ENCODE measurements at places on chromosomes 4 and X.

DNA sequence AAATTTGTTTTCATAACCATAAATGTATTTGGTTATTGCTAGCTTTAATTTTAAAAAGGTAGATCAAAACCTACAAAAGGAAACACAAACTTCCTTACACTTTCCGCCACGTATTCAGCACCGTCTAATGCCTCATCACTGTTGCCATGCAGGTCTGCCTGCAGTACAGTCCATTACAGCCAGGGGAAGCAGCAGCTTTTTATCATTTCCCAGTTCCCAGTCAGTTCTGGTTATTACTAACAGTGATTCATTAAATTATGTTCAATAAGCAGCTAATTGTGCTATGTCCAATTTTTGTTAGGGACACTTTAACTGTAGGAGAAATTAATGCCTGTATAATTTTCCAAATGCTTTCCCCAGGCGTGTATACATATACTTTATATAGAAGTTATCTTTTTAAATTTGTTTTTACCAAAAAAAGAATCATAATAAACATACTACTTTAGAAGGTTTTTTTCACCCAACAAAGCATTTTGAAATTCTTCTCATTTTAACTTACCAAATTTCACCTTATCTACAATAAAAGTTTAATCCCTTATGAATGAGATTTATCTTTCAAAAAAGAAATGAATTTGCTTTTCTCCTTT, 93.3 kb downstream of the ANXA3 start:
- H3K36me3 ChIP-seq = no peaks in the 10 kb centered on the region
- peaks cover 2% of the 10 kb centered on the region for H3K27me3 ChIP-seq
- H3K4me3 ChIP-seq = no peak overlapping the region
- H3K27ac ChIP-seq = no peak overlapping the region
- peak; percentile 44 for DNase-seq

- H3K4me3 ChIP-seq = no peak overlapping the region
- no peak for DNase-seq
- H3K27ac ChIP-seq = no peak overlapping the region
- no peaks in the 10 kb centered on the region for H3K4me1 ChIP-seq
- no peaks in the 10 kb centered on the region for H3K36me3 ChIP-seq
Observed at GRCh38 chrX:43702660-43703059, 46.6 kb downstream of the MAOA start.

DNA sequence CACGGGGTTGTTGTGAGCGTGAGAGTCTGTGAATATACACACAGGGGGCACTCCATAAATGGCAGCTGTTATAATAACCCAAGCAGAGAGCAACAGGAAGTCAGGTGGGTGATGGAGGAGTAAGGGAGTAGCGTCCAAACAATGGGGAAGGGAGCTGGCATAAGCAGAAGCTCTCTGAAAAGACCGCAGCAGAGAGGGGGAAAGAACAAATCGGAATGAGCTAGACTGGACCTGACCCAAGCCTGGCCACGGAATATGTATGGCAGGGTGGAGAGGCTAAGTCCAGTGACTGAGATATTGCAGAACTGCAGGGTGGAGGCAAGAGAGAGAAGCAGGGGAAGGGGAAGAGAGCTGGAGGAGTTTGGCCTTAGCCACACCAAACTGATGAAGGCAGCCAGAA, 6.5 kb upstream of the GJB1 start:
- H3K27ac ChIP-seq = no peak overlapping the region
- no peaks in the 10 kb centered on the region for H3K36me3 ChIP-seq
- no peak overlapping the region for H3K4me3 ChIP-seq
- H3K27me3 ChIP-seq = no peaks in the 10 kb centered on the region
- no peak for DNase-seq

DNA sequence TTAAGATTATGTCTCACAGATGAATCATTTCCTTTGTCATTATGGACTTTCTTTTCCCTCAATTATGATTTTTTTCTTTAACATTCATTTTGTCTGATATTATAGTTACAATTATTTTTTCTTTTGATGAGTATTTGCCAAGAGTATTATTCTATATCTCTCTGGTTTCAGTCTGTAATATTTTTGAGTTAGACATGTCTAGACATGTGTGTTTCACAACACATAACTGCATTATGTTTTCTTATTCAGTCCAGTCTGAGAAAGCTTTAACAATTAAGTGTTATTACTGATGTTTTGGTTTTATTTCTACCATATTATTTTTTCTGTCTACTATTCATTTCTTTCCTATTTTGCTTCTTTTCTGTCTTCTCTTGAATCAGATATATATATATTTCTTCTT, 108.3 kb upstream of the MID1IP1 start:
- DNase-seq = no peak
- H3K27me3 ChIP-seq = peaks cover 2% of the 10 kb centered on the region

- no peaks in the 10 kb centered on the region for H3K36me3 ChIP-seq
- H3K4me1 ChIP-seq = no peaks in the 10 kb centered on the region
- H3K27ac ChIP-seq = no peak overlapping the region
- no peak for DNase-seq
Observed at GRCh38 chrX:31338991-31339350, 267.1 kb upstream of the FTHL17 start.

GRCh38 chr4:213971-214370, 89.7 kb downstream of the ZNF718 start:
- H3K4me3 ChIP-seq = no peak overlapping the region
- H3K4me1 ChIP-seq = peaks cover 29% of the 10 kb centered on the region
- H3K27ac ChIP-seq = no peak overlapping the region
- peaks cover 4% of the 10 kb centered on the region for H3K27me3 ChIP-seq
- H3K36me3 ChIP-seq = peaks cover 37% of the 10 kb centered on the region

Data from activated naive CD8-positive, alpha-beta T cell treated with anti-CD3 and anti-CD28 coated beads, Interleukin-2, amount 50 U/mL, for 24 hours (primary cell).